ENCODE measurements at places on chromosomes 4 and X.
A peak's percentile ranks its signal among the peaks of the same experiment; 100 is the strongest.

DNA sequence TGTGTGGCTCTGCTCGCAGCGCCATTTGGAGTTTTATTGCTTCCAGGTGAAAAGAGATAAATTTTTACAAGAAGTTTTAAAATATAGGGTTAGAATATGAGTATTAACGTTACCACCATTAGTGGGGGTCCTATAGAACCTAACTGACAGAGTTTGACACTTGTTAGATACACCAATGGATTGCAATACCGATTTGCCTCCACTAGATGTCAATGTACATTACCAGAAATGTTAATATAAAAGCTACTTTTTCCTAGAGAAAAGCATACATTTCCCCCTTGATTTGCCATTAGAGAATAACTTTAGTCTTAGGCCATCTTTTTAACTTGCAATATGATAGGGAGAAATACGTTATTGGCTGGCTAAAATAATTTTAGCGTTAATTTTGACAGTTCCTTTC, 108.4 kb downstream of the LINC00632 start:
- DNase-seq = no peak

- no peak for DNase-seq
These were observed 919.1 kb downstream of the ADGRL3 start for GRCh38 chr4:62119195-62119594.

- no peak for DNase-seq
These were observed 143.0 kb downstream of the TSPAN5 start for GRCh38 chr4:98515470-98515809.

- peak; percentile 3 for DNase-seq
These were observed 106.6 kb upstream of the ATP6AP2 start for GRCh38 chrX:40474205-40474626.

DNA sequence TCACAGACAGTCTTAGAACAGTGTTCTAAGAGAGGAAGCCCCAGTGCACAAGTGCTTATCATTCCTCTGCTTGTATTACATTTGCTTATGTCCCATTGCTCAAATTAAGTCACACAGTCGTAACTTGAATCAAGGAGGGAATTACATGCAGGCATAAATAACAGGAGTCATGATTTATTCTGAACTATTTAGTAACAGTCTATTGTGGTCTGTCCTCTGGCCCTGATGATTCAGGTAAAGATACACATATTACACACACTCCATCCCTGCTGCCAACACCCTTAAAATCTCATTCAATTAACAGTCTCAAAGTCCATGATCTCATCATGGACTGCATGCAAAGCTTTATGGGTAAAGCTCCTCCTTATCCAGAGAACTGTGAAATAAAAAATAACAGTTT, 60.1 kb downstream of the GRIA2 start:
- no peak for DNase-seq

DNA sequence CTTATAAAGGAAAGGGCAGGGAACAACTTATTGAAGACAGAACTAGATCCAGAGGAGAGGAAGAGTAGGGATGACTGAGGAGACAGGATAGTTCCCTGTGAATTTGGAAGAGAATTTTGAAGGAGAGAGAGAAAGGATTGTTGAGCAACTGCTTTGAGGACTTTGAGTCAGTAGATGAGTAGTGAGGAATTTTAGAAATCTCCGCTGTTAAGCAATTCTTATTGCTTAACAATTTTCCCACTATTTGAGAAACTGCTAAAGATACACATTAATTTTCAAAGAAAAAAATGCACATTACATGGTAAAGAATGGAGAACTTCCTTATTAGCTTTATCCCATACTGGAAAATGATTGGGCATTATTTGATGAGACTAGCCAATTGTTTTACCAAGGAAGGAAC, 116.3 kb upstream of the NRK start:
- no peak for DNase-seq

DNA sequence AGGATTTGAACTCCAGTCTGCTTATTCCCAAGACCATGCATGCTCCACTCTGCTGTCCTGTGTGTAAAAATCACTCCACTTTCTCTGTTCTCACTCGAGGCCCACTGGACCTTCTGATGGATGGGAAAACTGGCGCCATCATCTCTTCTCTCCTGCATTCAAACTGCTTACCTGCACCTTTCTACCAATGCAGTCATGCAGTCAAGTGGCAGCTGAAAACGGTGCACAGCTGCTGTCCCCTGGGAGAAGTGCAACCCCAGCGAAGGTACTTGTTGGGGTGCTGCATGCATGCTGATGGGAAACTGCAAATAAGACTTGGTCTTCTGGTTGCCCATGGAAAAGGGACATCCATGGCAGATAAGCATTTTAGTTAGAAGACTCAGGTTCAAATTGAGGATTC, 147.1 kb downstream of the EVC2 start:
- DNase-seq = no peak

GRCh38 chrX:68570598-68570997, 71.7 kb downstream of the YIPF6 start:
- DNase-seq = no peak

GRCh38 chrX:112520124-112520523, 159.6 kb downstream of the LHFPL1 start:
- DNase-seq = no peak

- no peak for DNase-seq
These were observed 9.6 kb downstream of the BMP3 start for GRCh38 chr4:81040012-81040659.

GRCh38 chrX:133783274-133783673, 202.1 kb downstream of the GPC3 start:
- DNase-seq = no peak

DNA sequence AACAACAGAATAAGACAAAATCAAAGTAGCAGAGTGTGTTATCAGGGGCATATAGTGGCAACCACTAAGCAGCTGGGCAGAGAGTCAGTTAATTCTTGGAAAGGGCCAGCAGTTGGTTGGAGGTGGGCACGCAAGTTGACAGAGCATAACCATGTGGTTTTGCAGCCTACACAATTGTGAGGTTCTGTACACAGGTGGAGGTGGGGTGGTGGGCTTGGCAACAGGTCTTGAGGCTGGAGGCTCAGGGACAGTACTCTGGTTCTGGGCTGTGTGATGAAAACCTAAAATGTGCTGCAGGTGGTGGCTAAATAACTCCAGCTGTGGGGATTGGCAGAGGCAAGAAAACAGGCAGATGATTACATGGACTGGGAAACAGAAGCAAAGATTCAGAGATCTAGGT, 1112.7 kb downstream of the PDHA2 start:
- DNase-seq = no peak

GRCh38 chr4:10296730-10297129, 160.5 kb downstream of the ZNF518B start:
- DNase-seq = no peak

GRCh38 chr4:128639541-128640270, 169.8 kb upstream of the JADE1 start:
- DNase-seq = no peak

- no peak for DNase-seq
These were observed 866 bp downstream of the RBM46 start for GRCh38 chr4:154781983-154782293.

GRCh38 chr4:101020956-101021355, 326.4 kb downstream of the PPP3CA start:
- DNase-seq = no peak

DNA sequence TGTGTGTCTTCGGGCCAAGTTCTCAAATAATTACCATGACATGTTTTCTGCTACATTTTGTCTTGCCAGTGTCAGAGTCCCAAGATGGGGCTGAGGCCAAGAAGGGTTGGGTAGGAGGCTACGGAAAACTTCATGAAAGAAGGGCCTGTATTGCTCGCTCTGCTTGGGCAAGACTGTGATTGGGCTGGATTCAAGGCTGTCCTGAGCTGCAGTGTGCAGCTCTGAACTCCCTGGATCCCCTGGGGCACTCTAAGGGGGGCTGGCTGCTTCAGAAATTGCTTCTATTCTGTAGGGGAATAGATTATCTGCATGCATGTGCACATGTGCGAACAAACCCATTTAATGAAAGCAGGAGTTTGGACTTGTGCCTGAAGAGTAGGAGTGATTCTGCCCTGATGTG, 13.6 kb downstream of the TSPAN6 start:
- DNase-seq = no peak

GRCh38 chr4:183403486-183403885, 41.0 kb upstream of the CDKN2AIP start:
- DNase-seq = no peak

DNA sequence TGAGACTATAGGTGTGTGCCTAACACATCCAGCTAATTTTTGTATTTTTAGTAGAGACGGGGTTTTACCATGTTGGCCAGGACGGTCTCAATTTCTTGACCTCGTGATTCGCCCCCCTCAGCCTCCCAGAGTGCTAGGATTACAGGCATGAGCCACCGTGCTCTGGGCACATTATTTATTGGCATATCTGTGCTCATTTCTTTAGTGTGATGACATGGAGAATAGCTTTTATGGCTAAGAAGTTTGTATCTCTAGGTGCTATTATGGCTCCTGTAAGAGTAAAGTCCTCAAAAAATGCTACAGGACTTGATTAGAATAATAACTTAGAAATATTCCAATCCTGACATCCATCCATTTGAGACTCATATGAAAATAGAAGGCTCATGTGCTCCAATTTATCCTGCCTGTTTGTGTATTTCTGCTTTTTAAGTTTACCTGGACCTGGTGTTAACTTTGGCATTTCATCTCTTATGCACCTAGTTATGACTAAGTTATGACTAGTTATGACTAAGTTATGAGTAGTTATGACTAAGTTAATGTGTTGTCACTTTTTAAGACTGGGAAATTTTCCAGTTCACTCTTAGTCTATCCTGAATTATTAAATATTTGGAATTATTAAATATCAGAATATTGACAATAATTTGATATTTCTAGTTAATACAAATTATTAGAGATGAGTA, 36.4 kb upstream of the UNC5C start:
- DNase-seq = no peak

DNA sequence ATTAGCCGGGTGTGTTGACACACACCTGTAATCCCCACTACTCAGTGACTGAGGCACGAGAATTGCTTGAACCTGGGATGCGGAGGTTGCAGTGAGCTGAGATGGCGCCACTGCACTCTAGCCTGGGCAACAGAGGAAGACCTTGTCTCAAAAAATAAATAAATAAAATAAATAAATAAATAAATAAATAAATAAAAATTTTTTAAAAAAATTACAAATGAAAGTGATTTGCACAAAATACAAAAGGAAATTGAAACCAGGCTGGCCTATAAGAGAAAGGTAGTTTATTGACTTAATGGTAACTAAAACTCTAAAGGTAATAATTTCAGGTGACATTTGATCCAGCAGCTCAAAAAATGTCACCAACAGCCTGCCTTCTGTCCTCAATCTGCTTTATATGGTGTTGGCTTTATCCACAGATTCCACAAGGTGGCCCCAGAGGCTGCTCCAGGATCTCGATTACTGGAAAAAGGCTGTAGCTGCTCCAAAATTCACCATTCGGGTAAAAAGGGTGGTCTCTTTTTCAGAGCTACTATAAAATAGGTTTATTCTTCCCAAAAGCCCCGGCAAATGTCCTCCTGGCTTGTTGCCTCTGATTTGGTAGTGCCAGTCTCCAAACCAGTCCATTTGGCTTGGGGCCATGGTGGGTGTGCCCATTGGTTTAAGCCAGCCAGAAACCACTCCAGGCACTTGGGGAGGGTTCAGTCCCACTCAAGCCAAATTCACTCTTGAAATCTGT, 61.4 kb upstream of the TRIM2 start:
- DNase-seq = no peak

DNA sequence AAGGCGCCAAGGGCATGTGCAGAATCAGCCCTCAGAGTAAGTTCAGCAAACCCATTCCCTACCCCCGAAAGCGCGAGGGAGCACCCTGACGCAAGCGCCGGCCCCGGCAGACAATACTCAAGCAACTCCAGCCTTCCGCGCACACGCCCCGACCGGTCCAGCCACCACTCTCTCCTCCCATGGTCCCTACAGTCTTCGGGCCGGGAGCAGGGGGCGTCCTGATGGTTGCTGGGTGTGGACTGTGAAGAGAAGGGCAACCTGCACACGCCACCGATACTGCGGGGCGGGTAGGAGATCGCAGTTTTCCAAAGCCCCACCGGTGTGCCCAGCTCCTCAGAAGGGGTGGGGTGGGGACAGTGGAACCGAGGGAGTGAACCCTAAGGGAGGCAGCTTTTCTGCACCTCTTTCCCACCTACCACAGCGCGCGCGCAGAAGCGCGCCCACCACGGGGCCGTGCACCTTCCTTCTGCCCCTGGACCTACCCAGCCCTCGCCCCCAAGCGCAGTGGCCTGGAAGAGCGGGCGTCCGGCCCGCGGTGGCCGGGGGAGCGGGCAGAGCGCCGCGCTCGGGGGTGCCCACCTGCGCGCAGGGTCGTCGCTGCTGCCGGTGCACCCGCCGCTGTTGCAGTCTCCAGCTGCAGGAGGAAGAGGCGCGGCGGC, 650.2 kb upstream of the DIPK2B start:
- DNase-seq = no peak

DNA sequence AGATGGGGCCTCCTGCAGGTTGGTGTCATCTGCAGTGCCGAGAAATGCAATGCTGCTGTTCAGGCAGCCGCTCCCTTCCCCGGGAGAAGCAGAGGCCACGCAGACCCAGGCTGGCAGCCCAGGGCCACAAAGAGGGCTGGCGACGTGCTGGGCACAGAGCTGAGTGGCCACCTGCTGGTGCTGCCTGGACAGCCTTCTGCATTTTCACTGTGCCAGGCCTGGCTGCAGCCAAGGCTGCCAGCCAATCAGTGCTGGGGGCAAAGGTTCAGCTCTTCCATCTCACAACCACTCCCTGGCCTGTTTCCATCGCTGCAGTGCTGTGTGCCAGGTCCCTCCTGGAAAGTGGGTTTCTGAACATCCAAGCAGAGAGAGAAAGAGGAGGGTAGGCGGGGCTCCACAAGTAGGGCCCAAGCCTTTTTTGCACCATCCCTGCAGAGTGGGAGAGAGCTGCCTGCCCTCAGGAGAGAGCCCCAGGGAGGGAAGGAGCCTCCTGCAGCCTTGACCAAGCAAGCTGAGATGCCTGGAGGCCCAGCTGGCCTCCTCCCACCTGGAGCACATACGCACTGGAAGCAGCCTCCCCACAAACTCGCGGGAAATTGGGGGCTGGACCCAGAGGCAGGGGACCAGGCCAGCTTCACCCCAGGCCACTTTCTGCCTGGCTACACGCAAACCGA, 20.1 kb downstream of the ADRA2C start:
- no peak for DNase-seq

DNA sequence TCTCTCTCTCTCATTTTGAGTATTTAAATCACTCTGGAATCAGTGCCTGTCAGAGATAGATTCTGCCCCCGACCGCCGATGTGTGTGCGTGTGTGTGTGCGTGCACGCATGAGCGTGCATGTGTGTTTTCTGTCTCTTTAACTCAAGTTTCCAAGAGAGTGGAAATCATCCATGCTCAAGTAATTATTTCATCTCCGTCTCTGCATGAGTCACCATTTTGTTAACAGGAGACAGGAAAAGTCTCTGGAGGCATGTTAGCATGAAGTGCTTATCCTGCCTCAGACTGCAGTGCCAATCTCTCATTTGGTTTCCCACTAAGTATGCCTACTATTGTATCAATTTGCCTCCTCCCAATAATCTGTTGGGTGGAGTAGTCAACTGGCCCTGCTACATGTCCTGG, 182.9 kb upstream of the NHS start:
- DNase-seq = no peak

- no peak for DNase-seq
These were observed 53.5 kb downstream of the FABP2 start for GRCh38 chr4:119268466-119268865.
